ENCODE measurements at places on chromosomes 11 and 22.

DNA sequence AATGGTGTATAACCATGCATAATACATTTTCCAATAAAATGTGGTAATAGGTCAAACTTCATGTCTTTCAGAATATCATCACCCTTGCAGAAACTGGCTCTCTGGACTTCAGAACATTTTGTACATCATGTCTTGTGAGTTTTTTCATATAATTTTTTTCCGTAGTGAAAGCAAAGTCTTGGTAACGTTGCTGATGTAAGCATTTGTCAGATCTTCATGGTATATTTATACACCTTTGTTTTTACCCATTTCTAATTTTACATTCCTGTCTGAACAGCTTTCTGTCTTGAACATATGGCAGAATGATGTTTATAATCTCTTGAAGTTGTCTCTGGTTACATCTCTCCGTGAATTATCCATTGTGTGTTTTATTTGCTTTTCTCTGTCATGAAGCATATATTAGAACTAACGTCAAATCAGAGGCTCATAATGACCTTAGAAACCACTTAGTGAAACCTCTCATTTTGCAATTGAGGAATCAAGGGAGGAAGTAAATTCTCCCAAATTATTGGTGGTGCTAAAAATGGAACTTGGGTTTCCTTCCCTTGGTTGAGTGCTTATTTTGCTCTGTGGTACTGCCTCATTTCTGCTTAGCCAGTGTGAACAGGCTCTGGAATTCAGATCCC lies 37.4 kb downstream of the CSRP3 start:
- DNase-seq: no peak

DNA sequence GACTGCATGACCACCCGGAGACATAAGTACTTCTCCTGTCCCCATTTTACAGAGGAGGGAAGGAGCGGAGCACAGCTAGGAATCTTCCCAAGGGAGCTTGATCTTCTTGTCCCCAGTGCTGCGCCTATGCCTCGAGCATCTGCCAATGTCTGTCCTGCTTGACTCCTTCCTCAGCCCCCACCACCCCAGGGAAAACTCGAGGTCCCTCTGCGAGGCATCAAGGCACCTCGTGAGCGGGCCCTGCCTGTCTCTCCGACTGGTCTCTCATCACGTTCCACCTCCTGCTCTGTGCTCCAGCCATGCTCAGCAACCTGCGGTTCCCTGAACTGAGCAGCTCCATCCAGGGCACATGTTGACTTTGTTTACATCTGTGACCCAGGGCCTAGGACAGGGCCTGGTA lies 2.5 kb downstream of the NCF4 start:
- no peak for DNase-seq

- no peak for DNase-seq
Measured at GRCh38 chr22:19449422-19449767, 1.9 kb upstream of the C22orf39 start.

DNA sequence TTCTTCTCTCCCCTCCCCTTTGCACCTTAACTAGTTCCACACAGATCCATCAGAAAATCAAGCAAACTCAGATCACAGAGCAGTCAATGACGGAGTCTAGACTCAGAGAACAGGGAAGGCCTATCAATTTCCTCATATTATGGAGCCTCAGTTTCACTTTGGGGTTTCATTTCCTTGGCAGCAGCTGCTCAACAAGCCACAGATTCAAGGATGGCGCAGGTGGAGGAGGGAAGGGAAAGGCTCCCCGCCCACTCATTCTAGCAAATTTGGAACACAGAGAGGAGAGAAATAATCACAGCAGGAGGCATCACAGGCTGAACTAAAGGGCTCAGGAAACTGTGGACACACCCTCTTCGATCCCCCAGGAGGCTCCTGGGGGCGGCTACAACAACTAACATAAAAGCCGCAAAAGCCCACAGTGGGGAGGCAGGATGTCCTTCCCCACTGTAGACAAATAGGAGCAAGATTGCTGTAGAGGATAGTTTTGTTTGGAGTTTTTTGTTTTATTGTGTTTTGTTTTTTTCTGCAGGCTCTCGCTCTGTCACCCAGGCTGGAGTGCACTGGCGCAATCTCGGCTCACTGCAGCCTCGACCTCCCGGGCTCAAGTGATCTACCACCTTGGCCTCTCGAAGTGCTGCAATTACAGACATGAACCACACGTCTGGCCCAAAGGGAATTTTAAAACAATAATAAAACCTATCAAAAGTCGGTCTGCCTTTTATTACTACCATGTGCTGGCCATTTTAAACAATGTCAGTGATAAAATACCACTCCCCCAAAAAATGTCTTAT lies 3.4 kb downstream of the PLAAT3 start:
- no peak for DNase-seq

DNA sequence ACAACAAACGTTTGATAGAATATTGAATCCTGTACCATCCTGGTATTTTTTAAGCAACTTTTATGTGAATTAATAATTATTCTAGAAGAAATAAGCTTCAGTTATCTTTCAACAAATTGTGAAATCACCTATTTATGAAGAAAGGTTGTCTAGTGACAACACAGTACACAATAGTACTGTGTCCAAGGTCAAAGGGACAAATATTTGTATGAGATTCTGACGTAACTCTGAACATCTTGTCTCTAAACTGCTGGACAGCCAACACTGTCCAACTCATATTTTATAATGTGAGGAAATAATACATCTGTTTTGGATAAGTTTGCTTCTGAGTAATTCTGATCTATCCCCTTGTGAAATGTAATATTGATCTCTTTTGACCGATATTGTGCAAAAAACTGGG lies 18.9 kb downstream of the CASP5 start:
- no peak for DNase-seq

- DNase-seq: no peak
Measured at GRCh38 chr22:36433318-36434231, 45.8 kb upstream of the MYH9 start.

- no peak for DNase-seq
Measured at GRCh38 chr11:31847761-31848160, 36.6 kb upstream of the PAX6 start.

Measured in NCI-H1048 (cell line).